ENCODE measurements at places on chromosomes 2 and 18.
A peak's percentile ranks its signal among the peaks of the same experiment; 100 is the strongest.

DNA sequence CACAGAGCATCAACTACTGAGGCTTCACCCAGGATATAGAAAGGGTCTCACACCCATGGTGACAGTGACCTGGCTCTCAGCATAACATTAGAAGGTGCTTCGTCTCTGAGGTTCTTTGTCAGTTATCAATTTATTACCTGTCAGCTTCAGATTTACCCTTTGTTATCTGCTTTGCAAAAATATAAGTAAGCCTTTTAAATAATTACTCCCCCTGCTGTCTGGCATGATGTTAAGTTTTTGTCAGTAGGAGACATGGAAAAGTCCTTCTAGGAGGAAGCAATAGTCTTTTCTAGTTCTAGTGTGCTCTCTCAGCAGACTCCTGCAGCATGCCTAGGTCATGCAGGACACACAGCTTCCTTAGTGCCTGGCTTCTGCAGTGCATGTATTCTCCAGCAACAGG lies 149.9 kb downstream of the RDH14 start:
- DNase-seq = no peak

DNA sequence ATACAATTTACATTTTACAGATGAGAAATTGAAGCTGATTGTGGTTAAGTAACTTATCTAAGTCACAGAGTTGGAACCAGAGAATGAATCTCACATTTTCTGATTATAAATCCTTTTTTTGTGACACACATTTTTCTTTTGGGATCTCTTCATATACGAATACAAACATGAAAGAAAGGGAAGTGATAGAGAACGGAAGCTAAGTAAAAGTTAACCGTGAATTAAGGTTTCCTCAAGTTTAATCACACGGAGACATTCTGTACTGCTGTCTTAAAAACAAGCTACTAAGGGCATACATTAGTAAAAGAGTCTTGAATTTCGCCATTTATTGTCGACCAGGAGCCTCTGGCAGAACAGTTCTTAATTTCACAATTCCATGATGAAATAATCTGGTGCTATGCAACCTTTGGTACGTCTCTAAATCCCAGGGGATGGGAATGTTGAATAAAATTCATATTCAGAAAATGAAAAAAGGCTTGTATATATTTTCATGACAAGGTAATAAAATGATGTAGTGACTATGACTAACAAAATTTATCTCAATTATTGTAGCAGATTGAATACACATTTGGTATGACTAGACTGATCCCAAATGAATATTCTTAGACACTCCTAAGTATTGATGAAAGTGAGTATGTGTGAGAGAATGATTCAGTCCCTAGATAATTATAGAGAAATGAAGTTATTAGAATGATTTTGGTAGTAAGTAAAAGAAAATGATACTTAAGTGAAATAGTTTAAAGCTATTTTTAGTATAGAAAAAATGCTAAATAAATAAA lies 40.3 kb upstream of the ZSWIM2 start:
- peak; percentile 90 for DNase-seq

DNA sequence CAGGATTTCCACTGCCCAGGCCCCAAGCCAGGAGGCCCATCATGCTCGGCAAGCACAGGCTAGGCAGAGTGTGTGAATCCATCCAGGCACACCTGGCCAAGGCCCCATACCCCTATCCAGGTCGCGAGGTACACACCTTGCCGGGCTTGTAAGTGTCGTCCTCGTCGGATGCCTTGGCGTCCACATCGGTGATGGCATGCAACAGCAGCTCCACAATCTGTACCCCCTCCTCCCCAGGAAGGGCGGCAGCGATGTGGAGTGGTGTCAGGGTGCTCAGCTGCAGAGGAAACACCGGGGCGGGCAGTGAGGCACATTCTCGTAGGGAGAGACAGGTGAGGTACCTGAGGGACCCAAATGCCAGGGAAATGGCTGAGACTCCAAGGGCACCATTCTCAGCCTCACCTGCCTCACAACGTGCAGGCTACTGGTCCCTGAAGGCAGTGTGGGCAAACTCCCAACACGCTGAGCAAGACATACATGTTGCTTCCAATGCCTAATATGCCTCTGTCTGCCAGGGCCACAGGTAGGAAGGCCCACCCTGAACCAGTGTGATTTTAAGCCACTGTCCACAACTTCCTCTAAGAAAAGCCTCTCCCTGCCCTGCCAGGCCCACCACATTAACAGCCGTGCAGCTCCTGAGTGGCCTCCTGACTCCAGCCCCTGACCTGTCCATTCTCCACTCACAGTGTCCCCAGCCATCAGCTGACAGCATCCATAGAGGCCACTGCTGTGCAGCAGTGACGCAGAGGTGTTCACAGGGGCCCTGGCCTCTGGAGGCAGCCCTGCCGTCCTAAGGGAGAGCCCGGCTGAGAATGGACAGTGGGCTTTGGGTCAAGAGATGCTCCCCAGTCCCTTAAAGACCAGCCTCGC lies 44.9 kb downstream of the ANKMY1 start:
- no peak for DNase-seq

DNA sequence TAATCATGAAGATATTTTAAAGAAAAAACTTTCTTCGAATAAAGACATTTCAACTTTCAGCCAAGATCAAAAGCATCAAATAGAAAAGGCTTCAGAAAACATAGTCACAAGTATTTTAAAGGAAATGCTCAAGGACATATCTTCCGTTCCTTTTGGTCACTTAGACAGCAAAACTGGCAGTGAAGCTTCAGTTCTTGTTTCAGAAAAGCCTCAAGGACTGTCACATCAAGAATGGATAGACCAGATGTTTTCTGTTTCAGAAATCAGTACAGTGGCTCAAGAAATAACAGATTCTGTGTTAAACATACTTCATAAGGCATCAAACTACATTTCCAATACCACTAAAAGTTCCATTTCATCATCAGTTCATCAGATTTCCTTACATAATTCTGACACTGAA lies 51.8 kb downstream of the FSIP2 start:
- DNase-seq = no peak

DNA sequence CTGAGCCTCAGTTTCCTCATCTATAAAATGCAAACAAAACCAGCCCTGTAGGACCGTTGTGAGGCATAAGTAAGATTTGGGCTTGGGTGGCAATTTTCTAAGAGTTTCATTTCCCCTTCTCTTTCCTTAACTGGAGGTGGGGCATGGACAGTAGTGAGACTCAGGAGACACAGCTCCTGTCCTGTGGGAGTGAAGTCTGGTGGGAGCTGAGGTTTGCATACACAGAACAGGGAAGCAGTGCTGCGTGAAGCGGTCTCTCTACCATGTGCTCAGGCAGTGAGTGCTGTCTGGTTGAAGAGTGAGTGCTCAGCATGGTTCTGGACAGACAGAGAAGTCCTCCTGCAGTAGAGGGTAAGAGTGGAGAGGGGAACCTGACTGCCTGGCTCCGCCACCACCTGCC lies 62.3 kb upstream of the MCFD2 start:
- no peak for DNase-seq

DNA sequence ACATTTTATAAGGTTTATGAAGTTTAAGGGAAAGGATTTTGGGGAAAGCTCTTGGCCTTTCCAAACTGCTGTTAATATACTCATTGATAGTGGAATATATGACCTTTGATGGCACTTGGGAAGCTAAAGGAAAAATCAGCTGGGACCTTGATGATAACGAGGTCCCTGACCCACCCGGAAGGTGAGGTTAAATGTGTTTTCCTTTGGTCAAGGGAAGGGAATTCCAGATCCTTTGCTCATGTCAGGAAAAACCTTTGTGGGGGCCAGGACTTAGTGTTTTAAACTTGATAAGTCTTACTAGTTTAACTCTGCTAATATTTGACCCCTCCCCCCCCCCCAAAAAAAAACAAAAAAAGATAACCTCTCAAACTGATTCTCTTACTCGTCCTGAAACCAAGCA lies 50.7 kb downstream of the CRIM1 start:
- DNase-seq = no peak

- no peak for DNase-seq
These were observed 17.6 kb upstream of the KIDINS220 start for GRCh38 chr2:8855010-8855409.

DNA sequence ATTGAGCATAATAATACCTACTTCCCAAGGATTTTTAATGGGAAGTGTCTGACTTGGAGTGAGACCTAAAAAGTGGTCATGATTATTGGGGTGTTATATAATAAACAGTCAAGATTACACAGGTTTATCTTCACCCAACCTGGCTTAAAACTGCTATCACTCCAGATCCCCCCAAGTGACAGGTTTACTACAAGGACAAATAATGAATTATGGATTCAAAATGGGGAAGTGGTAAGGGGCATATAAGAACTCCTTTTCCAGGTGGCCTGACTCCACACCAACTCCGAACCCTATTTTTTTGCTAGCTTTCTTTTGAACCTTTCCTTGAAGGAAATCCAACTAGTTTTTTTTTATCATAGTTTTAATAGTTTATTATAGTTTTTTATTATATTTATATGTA lies 663.0 kb upstream of the FANCL start:
- DNase-seq = no peak

GRCh38 chr2:75603477-75603876 lies 42.7 kb upstream of the EVA1A start:
- no peak for DNase-seq
